ENCODE measurements at places on chromosomes 2 and 18. TPM values are rescaled to one million over a fixed set of nuclear protein-coding genes. Genes with fewer than 3 reads are reported as not detected.

DNA sequence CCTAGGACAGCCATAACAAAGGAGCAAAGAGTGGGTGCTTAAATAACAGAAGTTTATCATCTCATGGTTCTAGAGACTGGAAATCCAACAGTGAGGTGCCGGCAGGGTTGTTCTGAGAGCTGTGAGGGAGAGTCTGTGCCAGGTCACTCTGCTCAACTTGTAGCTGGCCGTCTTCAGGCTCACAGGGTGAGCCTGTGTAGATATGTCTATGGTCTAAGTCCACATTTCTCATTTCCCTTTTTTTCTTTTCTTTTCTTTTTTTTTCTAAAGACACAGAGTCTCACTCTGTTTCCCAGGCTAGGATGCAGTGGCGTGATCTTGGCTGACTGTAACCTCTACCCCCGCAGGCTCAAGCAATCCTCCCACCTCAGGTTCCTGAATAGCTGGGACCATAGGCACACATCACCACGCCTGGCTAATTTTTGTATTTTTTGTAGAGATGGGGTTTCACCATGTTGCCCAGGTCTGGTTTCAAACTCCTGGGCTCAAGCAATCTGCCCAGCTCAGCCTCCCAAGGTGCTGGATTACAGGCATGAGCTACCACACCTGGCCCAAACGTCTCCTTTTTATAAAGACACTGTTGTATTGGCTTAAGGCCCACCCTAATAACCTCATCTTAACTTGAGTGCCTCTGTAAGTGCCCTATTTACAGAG is 142.2 kb downstream of the SP3 start:
- DNase-seq, result no peak

DNA sequence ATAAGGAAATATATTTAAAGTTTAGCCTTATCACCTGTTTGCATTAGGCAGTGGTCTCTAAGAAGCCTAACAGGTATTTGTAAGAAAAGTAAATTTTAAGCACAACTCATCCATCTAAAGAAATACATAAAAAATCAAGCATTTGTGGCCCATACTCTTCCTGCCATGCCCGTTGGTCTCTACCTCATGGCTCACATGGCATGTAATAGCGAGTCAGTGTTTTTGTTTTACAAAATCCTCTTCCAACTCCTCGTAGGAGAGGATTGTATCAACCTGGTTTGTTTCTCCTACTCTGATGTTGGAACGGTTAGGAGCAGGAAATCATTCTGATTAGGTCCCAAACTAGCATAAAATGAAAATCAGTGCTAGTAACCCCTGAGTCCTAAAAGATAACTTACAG is 91.8 kb downstream of the FMNL2 start:
- no peak for DNase-seq

- DNase-seq, result no peak
Measured at GRCh38 chr2:38037757-38038621, 38.0 kb downstream of the CYP1B1 start.

GRCh38 chr2:75053484-75054112 is 95.2 kb downstream of the POLE4 start:
- DNase-seq, result peak; percentile 62

DNA sequence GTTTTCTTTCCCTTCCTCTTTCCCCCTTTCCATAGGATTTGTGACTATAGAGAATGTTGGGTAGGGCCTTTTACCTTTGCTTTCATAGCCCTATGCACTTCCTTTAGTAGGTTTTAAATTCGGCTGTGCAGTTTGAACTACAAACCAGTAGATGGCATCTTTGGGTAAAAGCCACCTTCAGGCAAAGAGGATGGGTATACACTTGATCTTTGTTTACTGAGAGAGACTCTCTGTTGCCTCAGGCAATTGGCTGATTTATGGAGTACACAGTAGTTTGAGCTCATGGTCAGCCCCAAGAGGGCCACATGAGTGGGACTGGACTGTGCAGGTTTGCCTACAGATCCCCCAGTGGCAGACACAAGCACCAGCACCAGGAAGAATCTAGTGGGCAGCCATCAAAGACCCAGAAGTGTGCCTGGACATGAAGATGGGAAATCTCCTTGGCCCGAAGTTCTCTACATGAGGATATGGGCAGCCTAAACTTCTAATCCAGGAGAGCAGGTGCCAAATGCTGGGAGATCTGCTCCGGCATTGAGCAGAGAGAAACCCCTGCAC is 1304.3 kb upstream of the DDX18 start:
- peak; percentile 61 for DNase-seq

DNA sequence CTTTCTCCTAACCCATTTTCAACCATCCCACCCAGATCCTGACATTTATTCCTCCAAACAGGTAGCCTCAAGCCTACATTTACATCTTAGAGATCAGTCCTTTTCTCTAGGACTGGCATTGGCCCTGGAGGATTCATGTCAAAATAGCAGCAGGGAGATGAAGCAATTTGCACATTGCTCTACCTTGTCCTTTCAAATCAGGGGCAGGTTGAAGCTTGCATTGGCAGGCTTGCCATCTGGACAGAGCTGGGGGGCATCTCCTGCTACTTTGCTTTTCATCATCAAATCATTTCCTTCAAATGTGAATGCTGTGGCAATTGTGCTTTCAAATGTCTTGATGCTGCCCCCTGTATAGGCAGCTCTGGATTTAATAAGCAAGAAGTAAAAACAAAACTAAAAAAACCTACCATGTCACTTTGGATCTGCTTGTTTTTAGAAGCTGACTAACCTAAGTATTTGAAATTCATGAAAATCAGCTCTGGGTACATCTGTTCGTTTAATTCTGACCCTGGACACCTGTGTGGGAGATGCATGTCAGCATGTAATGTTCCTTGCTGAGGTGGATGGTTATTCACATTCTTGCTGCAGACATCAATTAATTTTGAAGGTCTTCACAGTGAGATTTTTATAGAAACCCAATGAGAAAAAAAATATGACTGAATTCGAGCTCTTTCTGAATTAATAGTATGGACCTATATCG is 47.9 kb downstream of the KIF5C start:
- DNase-seq, result peak; percentile 62

- DNase-seq, result no peak
Measured at GRCh38 chr2:121965661-121966060, 210.2 kb downstream of the TSN start.

- DNase-seq, result peak; percentile 85
Measured at GRCh38 chr2:230798769-230799399, 65.9 kb upstream of the ITM2C start.

The LRRTM1 gene
- total RNA-seq, result not detected

The KYNU gene
- total RNA-seq, result 143 TPM

The SERPINB12 gene
- total RNA-seq, result not detected

The ERMN gene
- not detected for total RNA-seq

The VSNL1 gene
- 1.3 TPM for total RNA-seq

The SERPINB4 gene
- not detected for total RNA-seq
